Stomach (tissue), 19 donors: ENCODE measurements at places on chromosomes 1 and 21. TPM values are rescaled to one million over a fixed set of nuclear protein-coding genes. Genes with fewer than 3 reads are reported as not detected.

The PTPN7 gene
- polyA plus RNA-seq = 4.4 TPM

The SLC2A5 gene
- polyA plus RNA-seq = not detected

DNA sequence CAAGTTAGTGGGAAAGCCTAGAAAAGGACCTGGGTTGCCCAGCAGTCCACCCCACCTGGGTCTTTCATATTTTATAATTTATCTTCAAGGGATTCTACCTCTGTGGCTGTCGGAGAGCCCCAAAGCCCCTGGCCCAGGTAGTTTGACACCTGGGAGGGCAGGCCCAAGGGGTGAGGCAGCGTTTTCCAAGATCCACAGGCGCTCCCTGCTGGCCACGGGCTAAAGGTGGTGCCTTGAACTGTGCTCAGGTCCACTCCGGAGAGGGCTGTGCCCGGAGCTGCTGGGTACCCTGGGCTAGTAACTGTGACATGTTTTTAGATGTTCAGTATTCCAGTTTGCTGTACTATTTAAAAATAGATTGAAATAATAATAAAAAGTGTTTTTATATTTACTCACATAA lies 37.2 kb upstream of the CRNN start:
- DNase-seq = no peak

DNA sequence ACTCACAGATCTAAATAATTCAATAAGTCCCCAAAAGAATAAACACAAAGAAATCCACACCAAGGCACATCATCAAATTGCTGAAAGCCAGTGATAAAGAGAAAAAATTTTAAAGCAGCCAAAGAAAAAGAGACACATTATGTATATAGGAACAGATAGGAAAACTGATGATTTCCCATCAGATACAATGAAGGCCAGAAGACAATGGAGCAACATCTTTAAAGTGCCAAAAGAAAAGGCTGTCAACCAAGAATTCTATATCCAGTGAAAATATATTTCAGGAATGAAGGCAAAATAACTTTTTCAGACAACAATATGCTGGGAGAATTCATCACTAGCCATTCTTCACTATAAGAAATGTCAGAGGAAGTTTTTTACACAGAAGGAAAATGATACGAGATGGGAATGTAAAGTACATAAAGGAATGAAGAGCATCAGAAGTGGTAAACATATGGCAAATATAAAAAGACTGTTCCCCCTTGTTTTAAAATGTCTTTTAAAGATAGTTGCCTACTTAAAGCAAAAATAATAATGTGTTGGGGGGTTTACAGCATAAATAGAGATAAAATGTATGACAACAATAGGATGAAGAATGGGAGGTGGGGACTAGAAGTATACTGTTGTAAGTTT lies 9.4 kb upstream of the MYOG start:
- no peak for DNase-seq

- no peak for DNase-seq
Observed at GRCh38 chr1:200561856-200562214, 58.7 kb downstream of the KIF14 start.

DNA sequence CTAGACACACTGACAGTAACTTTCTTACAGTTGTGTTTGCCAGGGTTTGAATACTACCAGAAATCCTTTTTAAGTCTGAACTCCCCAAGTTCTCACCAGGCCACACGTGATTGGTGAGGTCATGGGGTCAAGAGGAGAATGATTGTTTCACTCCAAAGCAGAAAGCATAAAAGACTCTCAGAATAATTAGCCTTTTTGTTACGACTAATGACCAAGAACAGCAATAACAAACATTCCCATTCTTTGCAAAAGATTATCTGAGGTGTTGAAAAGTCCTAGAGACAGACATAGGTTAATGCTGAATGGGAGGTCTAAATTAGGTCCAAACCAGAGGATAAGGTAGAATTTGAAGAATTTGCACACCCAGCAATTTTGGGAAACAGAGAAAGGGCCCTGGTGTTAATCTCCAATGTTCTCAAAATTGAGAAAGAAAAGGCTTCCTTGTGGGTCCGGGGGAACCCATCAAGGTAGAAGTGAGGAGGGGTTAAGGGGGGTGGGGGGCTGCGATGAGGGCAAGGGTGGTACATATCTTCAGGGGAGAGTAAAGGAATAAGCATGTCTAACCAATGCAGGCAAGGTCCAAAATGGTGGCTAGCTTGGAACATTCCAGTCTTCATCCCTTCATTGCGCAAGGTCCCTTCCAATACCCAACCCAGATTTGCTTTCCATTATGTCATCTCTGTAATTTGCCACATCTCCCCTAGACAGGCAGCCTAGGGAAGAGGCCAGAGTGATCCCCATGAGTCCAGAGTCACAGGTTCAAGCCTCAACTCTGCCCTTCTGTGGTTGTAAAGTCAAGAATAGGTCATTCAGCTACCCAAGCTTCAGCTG lies 74.6 kb upstream of the NFIA start:
- no peak for DNase-seq

GRCh38 chr1:170935231-170935630 lies at the start of gene MROH9:
TSS of gene MROH9 (plus strand) at chr1:170935534. CDS start at chr1:170945557, 10,023 bp downstream.
- DNase-seq = no peak

DNA sequence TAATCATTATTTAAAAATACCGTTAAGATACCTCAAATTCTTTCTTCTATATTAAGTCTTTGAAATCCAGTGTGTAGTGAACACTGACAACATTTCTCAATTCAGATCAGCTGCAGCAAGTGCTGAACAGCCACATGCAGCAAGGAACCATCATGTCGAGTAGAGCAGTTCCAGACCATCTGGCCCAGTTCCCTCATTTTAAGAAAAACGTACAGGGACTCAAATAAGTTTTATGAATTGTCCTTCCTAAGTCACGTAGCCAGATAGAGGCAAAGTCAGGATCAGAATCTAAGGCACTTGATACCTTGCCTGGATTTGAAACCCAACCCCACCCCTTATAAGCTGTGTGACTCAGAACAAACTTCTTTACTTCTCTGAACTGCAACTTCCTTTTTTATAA lies 132.4 kb downstream of the PROX1 start:
- DNase-seq = no peak

DNA sequence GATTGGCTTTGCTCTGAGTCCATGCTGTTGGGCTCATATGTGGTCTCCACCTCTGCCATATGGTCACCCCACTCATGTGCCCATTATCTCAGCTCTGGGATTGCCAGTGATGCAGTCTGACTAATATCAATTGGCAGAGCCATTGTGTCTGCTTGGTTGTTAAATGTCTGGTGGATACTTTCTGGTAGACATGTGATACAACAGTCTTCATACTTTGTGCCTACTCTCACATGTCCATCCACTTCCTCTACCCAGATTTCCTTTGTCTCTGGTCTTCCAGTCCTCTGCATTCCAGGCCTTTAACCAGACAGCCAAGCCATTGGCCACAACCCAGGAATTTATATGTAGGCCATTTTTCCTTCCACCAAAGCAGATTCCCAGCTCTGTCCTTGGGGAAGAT lies 30.8 kb upstream of the DIPK1A start:
- no peak for DNase-seq

The ZDHHC18 gene
- 6.7 TPM for polyA plus RNA-seq

DNA sequence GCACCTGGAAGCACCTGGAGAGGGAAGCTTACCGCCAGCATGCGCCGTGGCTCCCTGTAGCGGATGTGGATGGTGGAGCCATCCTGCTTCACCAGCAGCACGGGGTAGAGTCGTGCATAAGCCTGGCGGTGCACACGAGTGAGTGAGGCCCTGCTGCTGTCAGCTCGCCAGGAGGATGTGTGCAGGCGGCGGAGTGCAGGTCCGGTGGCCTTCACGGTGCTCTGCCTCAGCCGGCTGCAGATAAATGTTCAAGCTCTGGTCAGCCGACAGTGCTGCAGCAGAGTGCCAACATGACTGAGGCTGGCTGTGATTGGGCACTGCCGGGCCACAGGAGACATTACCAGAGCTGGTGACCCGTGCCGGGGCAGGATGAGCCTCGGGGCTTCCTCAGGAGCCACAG lies 1.5 kb downstream of the MRPL55 start:
- DNase-seq = no peak

GRCh38 chr1:171913385-171913784 lies 72.1 kb downstream of the DNM3 start:
- DNase-seq = peak; percentile 75

The ADGRB2 gene
- polyA plus RNA-seq = 0.61 TPM

The CRNN gene
- 3.1 TPM for polyA plus RNA-seq

DNA sequence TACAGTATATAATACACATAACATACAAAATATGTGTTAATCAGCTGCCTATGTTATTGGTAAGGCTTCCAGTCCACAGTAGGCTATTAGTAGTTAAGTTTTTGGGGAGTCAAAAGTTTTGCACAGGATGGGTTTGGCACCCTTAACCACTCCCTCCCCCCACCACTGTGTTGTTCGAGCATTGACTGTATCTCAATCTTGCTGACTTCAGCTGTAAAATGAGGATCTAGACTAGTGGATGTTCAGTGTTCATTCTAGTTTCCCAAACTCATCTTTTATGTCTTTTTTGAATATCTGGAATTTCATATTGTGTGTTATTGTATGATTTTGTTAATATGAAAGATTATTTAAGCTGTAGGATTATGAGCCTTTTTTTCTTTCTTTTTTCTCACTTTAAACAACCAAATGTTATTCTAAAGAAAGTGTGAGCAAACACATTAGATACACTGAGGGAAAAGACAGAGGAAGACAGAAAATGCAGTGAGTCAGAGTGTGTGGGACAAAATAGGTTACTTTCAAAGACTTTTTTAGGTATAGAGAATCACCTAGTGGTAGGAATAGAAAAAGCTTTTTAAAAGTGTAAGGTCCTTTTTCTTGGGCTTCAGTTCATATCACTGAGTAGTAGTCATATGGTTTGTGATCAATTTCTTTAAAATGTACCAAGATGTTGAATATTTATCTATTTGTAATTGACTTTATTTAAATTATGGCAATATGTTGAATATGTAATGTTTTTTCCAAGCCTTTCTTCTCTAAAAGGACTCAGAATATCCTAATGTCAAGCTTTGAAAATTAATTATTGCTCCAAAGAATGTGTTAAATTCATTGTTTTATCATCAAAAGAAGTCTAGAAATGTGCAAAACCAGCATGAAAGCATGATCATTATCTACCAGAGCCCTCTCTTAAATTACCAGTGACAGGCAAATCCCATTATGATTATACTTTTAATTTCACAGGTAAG lies 17.9 kb upstream of the CENPF start:
- peak; percentile 52 for DNase-seq

GRCh38 chr1:145993618-145994390 lies 2.6 kb downstream of the TXNIP start:
- peak; percentile 24 for DNase-seq

DNA sequence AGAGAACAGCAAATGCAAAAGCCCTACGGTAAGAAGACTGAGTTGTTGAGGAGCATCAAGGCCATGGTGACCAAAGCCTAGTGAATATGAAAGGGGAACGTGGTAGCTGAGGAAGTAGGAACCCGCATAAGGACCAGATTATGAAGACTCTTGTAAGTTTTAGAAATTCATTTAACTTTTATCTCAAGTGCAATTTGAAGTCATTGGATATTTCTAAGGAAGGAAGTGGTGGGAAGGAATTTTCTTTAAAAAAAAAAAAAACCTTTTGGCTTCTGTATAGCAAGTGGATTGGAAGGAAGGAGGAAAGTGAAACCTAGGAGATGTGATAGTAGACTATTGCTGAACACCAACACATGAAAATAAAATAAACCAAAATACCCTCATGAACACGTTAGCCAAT lies 119.0 kb downstream of the TNFSF18 start:
- no peak for DNase-seq

GRCh38 chr1:60170709-60171108 lies 97.1 kb upstream of the C1orf87 start:
- DNase-seq = no peak

- DNase-seq = no peak
Observed at GRCh38 chr1:43376723-43377235, 9.0 kb upstream of the ELOVL1 start.

DNA sequence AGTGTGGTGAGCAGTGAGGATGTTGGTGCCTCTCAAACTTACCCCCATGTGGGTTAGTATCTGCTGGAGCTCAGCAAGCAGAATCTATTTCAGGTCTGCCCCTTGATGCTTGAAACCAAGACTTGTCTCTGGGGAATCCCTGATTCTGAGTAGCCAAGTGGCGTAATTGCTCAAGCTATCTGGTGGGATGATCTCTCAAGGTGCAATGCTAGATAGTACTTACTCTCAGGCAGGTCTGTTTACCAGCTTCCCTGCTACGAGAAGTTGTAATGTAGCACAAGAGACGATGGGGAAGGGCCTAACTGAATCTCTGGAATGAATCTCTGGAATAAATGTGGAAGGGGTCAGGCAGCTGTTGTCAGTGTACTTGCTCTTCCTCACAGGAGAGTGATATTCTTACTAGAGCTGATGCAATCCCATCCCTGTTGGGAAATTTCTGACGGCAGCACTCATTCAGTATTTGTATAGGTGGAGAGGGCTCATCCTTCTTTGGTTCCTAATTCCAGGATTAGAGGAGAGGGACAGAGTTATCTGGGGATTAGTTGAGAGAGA lies 65.4 kb downstream of the MACF1 start:
- no peak for DNase-seq

The MOB3C gene
- 10.2 TPM for polyA plus RNA-seq

The PLEKHA6 gene
- polyA plus RNA-seq = 37.5 TPM

DNA sequence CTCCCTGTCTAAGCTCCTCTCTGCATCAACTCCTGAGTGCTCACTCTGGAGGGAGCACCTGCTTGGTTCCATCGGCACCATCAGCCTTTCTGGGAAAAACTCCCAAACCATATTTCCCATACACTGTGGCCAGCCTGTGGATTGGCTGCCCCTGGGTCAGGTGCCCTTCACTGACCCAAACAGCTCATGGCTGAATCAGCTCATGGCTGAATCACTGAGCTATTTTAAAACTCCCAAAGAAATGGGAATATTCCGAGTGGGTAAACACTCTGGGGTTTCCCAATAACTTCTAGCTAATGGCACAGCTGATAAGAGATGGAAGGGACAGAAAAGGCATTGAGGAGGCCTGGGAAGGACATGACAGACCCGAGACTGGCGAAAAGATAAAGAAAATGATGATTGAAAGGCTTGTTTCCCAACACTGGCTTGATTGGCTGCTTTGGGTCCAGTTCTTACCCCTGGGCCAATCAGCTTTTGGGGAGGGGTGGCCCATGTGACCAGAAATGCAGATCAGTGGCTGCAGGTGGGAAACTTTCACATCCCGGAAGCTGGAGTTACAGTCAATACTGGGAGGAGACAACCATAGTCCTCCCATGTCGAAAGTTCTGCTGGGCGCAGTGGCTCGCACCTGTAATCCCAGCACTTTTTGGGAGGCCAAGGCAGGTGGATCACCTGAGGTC lies 37.3 kb upstream of the KAZN start:
- DNase-seq = no peak

DNA sequence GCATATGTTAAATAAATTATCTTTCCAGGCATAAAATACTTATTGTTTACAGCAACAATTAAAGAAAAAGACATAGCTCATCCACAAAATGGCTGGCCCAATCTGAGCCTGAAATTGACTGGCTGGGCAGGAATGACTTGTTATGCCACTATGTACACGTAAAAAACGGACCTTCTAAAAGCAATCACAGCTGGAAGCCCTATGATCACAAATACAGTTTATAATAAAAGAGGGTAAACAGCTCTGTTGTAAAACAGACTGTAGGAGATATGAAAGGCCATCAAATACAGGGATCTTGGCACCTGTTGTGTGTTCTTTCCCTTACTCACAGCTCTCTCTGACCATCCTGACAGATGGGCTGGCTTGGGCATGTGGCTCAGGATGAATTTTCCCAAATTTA lies 70.5 kb upstream of the DMRTA2 start:
- no peak for DNase-seq

The AGL gene
- 4.3 TPM for polyA plus RNA-seq

- no peak for DNase-seq
Observed at GRCh38 chr1:50724626-50725286, 235.3 kb downstream of the FAF1 start.
